HCEC 1CT (cell line): ENCODE measurements at places on chromosomes 3 and 15.

DNA sequence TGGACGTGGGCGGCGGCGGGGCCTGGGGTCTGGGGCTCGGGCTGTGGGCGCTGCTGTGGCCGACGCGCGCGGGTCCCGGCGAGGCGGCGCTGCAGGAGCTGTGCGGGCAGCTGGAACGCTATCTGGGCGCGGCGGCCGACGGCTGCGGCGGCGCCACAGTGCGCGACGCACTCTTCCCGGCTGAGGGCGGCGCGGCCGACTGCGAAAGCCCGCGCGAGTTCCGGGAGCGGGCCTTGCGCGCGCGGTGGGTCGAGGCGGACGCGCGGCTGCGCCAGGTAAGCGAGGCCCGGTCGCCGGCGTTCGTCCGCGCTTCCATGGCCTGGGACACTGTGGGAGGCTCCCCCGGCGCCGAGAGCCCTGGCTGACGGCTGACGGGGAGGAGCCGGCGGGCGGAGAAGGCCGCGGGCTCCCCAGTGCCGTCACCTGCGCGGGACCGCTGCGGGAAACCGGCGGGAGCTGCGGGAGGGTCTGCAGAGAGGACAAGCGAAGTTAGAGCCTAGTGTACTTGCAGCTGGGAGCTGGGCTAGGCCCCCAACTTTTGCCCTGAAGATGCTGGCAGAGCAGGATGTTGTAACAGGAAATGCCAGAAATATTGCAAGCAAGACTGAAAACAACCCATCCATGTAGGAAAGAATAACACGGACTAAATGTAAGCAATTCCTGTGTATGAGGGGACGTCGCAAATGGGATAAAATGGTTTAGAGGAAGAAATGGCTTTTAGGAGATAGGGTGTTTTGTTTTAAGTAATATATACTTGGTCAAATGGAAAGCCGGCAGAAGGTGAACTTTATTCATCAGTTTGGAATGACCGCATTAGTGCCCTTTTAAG is 847 bp downstream of the WHAMM start:
- DNase-seq = peak; percentile 70

DNA sequence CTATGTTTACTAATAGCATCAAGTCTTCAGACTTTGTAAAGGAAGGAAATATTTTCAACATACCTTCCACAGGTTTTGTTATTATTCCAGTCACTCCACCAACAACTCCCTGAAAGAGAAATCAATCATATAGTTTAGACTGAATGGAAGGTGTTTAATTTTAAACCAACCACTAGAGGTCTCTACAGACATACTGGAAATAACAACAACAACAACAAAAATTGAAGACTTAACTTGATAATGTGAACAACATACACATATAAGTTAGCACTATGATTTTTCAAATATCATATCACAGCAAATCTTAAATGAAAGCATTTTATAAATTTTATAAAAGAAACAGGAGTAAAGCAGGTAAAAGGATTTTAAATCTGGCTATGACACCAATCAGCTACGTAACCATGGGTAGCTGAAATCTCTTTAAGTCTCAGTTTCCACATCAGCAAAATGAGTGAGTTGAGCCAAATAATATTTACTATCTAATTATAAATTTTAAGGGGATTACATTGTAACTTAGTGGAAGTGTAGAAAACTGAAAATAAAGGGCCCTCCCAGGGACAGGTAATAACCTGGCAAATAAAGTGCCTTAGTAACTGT is 188.2 kb downstream of the VPS13C start:
- peak; percentile 46 for DNase-seq

DNA sequence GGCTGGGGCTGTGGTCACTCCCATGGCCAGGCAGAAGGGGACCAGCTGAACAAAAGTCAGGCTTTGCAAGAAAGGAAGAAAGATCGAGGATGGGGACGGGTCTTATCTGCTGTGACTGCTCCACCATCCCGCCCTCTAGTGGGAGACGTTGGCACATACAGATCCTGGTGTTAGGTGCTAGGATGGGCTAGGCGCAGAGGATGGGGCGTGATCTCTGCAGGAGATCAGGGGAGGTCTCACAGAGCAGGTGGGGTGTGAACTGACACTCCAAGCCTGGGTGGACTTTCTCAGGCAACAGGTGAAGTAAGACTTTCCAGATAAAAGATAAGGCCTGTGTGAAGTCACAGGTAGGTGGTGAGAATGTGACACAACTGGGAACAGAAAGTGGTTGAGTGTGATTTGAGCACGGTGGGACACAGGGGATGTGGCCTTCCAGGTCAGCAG is 141.9 kb upstream of the SMAD3 start:
- DNase-seq = no peak

GRCh38 chr15:36449662-36450145 is 129.7 kb upstream of the CDIN1 start:
- no peak for DNase-seq

- peak; percentile 32 for DNase-seq
Measured at GRCh38 chr3:51389423-51390183, 1.5 kb upstream of the RBM15B start.

DNA sequence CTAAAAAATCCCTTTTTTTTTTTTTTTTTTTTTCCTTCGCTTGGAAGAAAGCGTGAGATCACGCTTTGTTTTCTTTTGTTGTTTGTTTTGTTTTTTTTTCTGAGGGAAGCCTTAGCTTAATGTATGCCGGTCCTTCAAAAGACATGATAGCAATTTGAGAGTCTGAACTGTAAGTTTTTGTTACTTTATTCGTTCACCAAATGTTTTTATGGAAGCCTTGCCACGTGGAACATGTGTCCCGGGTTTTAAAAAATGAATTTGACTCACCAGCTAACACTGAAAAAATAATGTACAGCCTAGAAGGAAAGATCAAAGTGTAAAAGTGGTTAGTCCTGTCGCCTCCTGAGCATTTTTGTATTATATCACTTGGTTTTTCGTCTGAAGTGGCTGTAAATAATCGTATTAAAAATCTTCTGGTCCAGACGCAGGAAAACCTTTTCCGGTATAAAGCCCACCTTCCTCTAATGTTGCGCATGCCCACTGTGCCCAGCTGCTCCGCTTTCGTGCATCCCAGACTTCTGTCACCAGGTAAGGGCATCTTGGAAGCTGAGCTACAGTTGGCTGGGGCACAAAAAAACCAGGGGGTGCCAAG is 795 bp upstream of the MYNN start:
- peak; percentile 68 for DNase-seq

GRCh38 chr15:60582370-60583036 is 103.6 kb upstream of the ICE2 start:
- no peak for DNase-seq

- no peak for DNase-seq
Measured at GRCh38 chr3:127196466-127197299, 3.8 kb downstream of the PRR23E start.

DNA sequence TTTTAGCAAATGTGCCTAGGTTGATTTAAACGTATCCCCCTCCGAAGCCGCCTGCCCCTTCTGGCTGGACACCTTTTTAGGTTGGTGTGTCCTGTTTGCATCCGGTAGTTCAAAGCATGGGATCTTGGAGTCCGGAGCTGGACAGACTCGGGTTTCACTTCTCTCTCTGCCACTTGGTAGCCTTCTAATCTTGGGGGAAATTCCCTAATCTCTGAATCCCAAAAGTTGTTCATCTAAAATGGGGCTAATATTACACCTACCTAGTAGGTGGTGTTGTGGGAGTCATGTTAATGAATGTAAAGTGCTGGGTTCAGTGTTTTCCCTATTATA is 760 bp downstream of the FANCI start:
- no peak for DNase-seq

- DNase-seq = peak; percentile 30
Measured at GRCh38 chr15:85865070-85865684, 70.5 kb upstream of the KLHL25 start.

DNA sequence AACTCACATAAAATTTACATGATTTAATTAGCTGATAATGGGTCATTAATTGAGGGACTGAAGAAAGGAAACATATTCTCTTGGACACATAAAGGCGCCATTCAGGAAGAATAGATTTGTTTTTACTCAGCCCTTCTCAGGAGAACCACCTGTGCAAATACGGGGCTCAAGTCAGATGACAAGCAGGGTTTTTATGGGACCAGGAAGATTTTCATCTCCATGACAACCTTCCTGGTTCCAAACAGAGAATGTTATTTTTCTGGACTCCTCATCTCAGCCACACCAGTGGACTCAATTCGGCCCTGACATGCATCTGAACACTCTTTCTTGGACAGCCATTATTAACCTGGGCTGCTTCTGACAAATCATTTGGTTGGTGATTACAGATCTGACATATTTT is 120.5 kb downstream of the PDZRN3 start:
- no peak for DNase-seq

DNA sequence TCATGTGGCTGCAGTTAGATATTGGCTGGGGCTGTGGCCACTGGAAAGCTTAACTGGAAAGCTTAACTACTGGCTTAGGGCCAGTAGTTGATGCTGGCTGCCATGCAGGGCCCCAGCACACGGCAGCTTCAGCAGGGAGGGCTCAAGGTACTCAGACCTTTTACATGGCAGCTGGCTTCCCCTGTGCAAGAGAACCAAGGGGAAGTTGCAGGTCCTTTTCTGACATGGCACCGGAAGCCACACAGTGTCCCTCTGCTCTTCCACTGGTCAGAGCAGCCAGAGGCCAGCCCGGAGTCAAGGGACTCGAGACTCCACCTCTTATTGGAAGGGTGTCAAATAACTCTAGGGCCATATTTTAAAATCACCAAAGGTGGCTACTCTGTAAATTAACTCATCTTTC is 24.5 kb downstream of the CCR9 start:
- DNase-seq = no peak

DNA sequence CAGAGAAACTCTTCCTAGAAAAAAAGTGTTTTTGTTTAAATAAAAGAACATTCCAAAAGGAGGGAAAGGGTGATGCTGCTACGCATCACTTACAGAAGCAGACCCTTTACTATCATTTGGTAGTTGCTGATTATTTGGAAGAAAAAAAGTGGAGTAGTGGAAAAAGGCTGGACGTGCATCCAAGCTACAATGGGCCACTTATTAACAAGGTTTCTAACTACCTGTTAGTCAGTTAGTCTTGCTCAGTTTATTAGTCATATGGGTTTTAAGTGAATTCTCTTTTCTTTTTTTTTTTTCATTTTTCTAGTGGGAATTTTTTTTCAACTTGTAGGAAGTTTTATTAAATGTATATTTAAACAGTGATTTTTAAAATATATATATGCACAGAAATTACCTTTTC is 866.0 kb downstream of the MCTP2 start:
- DNase-seq = no peak

GRCh38 chr15:54559405-54560069 is 581.3 kb downstream of the UNC13C start:
- DNase-seq = no peak

GRCh38 chr15:61921093-61921492 is 139.2 kb downstream of the VPS13C start:
- DNase-seq = no peak

- no peak for DNase-seq
Measured at GRCh38 chr3:108127301-108127988, 36.6 kb upstream of the CD47 start.

DNA sequence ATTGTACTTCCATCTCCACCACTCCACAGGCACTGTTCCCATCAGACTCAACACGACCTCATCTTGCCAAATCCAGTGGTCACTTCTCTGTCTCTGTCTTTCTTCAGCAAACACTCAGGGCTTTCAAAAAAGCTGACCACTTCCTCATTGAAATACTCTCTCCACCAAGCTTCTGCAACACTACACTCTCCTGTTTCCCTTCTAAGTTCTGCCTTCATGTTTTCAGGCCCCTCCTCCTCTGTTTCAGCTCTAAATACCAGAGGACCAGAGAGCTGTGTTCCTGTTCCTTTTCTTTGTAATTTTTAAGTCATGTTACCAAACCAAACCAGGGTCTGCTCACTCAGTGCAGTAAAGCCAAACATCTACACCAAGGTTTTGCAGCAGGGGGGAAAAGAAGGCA is 33.8 kb upstream of the ACP3 start:
- peak; percentile 35 for DNase-seq

GRCh38 chr3:111032677-111033076 is 38.9 kb upstream of the NECTIN3 start:
- no peak for DNase-seq

DNA sequence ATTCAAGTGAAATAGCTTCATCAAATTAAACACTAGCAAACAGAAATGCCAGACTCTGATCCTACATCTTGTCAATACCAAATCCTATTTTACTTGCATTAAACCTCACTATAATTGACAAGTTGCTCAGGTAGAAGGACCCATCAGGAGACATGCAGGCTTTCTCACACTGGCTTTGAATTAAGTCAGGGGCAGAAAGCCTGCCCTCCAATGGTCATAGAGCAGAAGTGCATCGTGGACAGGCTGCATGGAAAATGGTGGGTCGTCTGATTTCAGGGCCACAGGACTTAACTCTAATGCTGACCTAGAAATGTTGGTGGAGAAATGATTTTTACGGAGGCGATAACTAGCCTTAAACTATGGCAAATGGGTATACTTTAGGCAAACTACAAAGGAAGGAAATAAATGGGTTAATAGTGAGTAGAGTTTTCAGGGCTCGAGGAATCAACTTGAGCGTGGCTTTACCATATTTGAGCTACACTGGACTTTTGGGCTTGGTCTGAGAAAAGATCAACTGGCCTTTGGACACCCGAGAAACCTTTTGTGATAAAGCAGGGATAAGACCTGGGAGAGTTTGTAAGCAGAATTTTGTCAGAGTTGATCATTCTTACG is 283.9 kb downstream of the GRM7 start:
- DNase-seq = no peak

- DNase-seq = peak; percentile 68
Measured at GRCh38 chr15:80494351-80494751, 90.2 kb downstream of the ARNT2 start.

- DNase-seq = no peak
Measured at GRCh38 chr15:39454189-39454986, 126.5 kb upstream of the THBS1 start.

GRCh38 chr15:70453238-70453637 is 310.1 kb downstream of the UACA start:
- DNase-seq = no peak

DNA sequence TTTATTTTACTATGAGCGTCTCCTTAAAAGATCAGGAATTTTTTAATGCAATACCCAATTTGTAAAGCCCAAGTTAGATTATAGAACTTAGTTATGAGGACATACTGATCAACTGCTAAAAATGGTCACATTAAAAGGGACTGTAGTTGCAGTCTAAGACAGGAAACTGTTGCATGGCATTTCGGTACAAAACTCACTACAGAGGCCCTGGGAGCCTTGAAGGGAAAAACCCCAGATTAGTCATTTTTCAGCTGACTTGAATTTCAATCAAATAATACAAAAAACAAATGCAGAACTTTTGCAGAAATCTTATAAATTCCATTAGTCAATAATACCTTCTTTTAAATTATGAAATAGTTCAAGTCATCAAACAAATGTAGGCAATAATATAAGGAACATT is 6.9 kb upstream of the PTX3 start:
- peak; percentile 30 for DNase-seq

DNA sequence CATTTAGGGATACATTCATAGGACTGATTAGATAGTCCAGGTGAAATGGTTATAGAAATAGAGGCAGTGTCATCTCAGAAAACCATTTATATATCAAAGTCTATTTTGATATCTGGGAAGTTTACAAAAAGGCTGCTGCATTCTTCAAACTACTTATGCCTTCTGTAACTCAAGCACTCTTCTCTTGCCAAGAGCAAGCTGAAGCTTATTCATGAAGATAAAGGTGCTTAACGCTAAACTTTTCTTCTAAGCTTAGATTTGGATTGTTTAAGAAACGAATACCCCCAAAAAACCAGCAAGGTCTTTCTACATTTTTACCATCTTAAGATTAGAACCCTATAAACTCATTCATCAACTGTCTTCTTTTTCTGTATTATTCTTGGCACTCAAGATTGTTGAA is 23.3 kb upstream of the USF3 start:
- no peak for DNase-seq
